ENCODE measurements at places on chromosomes 4 and X.

DNA sequence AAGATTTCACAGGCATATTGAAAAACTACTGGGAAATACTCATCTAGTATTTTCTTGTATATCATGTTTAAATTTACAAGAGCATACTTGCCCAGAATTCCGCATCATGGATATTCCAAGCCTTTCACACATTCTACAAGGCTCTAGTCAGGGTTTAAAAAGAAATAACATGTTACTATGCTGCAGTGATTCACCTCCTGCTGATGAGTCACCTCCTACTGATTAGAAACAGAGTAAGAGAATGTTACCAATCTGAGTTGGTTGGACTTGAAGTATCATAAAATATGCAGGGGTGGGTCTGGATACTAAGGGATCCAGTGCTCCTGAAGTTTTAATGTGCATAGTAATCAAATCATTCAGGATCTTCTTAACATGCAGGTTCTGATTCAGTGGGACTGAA is 192.0 kb upstream of the ANK2 start:
- DNase-seq, result no peak

DNA sequence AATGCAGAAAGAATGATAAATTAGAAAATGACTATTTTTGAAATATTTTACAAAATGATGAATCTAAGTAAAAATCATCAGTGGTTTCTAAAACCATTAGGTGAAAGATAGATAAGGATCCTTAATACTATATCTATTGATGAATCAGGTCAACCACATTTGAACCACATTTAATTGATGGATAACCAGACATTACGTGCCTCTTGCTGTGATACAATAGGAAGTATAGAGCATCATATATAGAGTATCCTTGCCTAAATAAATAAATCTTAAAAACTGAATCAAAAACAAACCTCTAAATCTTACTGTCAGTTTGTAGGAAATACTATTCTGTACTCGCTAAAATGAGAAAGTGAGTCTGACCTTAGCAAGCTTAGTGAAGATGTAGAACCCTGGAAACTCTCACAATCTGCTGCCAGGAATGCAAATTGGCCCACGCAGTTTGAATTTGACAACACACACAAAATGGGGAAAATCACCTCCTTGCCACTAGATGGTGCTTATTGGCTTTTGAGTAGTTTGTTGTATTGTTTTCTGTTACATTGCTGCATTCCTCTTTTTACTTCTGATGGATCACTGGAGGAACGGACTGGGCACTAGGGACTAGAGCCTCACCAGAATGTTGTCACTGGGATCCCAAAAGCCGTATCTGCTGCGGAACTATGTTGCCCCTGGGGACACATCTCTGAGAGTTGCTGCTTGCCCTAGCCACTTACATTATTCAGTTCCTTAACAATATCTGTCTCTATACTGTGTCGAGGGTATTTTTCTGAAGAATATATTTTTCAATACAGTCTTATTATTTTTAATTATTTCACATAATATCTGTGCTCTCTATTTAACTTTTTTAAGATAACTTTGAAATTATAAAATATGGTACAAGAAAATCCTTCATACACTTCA is 25.4 kb upstream of the SLAIN2 start:
- no peak for DNase-seq

DNA sequence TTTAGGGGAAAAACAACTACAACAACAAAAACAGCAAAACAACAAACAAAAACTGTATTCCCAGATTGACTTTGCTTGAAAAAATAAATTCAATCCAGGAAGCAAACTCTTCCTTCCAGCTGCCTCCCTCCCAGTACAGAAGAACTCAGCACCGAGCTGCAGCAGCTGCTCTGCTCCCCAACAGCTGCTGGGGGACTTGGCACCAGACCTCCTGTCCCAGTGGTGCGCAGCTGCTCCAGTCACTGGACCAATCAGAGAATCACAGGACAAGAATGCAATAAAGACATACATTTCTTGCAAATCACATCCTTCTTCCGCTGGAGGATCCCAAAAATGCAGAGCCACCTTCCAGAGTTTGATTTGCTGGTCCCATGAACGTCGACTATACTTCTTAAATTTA is 11.8 kb upstream of the FAM53A start:
- no peak for DNase-seq

- no peak for DNase-seq
These were observed 35.7 kb upstream of the ANK2 start for GRCh38 chr4:113013751-113014150.

DNA sequence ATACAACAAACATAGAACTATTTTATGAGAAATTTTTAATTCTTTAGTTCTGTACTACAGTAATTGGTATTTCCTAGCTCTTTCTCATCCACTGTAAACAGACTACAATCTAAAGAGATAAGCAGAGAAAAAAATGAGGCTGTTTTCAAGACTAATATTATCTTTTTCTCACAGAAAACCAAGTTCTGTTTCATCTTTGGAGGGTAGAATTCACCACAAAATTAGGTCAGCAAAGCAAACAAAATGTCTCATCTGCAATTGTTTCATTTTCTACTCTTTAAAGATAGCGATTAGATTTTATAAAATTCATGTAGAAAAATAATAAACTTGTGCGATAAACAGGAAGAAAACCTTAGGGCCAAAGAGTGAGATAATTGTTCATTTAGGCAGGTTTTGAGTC is 10.8 kb downstream of the APOO start:
- no peak for DNase-seq

DNA sequence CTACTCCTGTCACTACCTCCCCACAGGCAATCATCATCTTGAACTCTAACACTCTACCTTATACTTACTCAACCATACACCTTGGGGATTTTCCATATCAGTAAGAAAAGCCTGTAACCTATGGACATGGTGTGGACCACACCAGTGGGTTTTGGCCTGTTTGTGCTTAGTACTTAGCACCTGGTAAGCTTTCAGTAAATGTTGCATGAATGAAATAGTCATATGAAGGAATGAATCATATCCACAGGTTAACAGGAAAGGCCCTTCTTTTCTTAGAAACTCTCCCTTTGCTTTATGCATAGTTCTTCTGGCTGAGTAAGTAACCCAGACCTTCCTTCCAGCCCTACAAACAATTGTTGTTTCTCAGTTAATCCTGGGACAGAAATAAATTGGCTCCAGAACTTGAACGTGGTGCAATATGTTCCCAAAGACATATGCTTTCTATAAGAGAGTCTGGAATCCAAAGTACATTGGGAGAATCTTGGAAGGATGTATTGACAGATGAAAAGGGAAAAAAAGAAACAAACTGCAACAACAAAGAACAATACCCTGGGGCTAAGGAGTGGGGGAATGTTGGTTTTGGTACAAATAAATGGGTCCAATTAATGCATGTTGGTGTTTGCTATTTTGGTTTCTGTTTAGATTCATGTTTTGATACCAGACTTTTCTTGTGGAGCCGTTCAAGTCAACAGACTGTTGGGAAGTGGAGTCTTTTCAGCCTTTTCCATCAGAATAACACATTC is 27.8 kb downstream of the RASL11B start:
- no peak for DNase-seq

DNA sequence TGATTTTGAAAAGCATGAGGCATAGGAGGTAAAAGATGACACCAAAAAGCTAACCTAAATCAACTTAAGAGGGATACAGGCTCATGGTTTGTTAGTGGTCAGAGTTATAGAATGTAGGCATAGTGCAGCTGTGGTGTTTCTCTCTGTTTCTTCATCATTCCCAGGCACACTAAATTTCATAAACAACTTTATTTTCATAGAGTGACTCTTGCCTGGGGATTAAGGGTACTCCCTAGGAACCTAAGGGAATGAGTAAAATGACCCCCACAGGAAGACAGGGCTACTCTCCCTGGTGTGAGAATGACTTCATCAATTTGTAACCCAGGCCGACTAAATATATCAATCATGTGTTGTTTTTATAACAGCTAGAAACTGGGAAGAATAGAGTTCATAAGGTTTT is 11.1 kb downstream of the FABP2 start:
- no peak for DNase-seq

- DNase-seq, result no peak
These were observed 72.0 kb downstream of the FRMPD4 start for GRCh38 chrX:12210196-12210815.

DNA sequence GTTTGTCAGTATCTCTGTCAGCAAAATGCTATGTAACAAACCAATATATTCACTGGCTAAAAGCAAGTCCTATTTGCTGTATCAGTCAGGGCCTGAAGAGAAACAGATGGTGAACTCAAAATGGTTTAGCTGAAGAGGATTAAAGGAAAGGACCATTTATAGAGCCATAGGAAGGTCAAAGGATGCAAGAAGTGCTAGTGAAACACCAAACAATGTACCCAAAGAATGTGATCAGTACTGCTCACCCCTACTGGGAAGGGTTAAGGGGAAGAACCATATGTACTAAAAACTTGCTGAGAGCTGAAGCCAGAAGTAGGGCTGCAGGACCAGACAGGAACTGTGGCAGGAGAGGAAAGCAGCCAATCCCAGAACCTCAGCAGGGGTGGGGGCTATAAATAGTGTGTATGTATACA is 479.3 kb downstream of the INPP4B start:
- DNase-seq, result no peak

GRCh38 chr4:20318909-20319277 is 67.2 kb downstream of the SLIT2 start:
- DNase-seq, result no peak
